Neural progenitor cell (in vitro differentiated cells): ENCODE measurements at places on chromosomes 13 and 19.

GRCh38 chr19:49098795-49099194 lies 13.5 kb downstream of the SNRNP70 start:
- DNase-seq = no peak

DNA sequence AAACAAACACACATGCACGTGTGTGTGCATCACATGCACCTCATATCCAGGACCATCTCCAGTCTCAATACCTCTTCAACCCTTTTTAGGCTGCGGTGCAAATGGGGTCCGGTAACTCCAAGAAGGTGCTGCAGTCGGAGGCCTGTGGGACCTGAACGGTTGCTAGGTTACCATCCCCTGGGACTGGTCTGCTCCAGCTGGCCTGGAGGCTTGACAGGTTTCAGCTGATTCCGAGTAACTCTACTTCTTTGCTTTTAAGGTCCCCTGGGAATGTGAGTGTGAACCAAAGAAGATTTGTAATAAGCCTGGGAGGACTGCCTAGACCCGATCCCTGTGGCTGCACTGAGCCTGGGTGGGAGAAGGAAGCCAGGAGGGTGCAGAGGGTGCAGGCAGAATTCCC lies 117.5 kb downstream of the CCNA1 start:
- peak; percentile 58 for DNase-seq

DNA sequence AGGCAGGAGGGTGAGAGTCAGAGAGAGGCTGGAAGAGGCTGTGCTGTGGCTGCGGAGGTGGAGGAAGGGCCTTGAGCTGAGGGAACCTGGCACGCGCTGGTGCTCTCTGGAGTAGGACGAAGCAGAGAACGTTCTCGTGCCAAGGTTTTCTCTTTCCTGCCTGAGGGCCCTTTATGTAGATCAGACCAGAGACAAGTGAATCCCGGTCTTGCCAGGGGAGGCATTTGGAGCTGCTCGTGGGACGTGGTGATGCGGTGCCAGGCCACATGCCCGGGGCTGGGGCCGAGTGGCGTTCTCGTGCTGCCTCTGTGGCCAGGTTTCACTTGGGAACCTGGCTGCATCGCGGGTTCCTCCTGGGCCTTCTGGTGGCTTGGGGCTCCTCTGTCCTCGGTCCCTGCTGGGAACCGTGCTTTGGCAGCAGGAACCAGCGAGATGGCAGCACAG lies 54.2 kb downstream of the KDM4B start:
- no peak for DNase-seq

- no peak for DNase-seq
Measured at GRCh38 chr13:27280009-27280656, 9.5 kb downstream of the RASL11A start.

- DNase-seq = peak; percentile 29
Measured at GRCh38 chr13:112442483-112443090, 66.4 kb downstream of the SPACA7 start.

DNA sequence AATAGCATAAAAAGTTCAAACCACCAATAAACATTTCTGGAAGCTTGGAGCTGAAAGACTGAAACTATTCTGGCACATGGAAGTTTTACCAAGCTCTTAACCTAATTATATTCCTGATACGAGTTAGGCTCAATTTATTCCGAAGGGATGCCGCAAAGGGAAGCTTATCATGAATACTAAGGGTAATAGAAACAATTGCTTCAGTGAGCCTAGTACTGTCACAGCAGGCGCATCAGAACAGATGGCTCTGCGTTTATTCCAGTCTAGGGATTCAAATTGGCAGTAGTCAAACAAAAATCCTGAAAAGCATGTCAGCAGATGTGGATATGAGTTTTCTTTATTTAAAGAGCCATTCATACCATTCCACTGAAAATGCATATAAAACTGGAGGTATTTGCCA lies 779.5 kb downstream of the GPC5 start:
- no peak for DNase-seq

GRCh38 chr13:102606537-102607309 lies 9.9 kb downstream of the TPP2 start:
- no peak for DNase-seq

GRCh38 chr13:74131227-74131626 lies 3.0 kb downstream of the KLF12 start:
- no peak for DNase-seq

GRCh38 chr13:50421473-50422130 lies 406.4 kb downstream of the KCNRG start:
- no peak for DNase-seq

GRCh38 chr19:17495639-17496296 lies 15.7 kb upstream of the PGLS start:
- DNase-seq = no peak

DNA sequence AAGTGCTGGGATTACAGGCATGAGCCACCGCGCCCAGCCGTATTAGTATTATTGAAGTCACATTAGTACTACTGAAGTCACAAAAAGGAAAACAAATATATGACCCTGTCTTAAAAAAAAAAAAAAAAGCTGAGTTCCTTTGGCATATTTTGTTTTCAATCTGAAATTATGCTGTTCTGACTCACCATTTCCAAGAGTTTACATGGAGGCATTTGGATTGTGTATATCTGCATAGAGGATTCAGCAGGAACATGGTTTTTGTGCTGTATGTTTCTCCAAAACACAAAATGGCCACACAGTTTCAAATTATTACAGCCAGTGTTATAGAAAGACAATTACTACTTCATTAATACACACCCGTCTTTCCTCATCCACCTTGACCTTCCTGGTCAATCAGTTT lies 103.5 kb upstream of the TSC22D1 start:
- DNase-seq = no peak

DNA sequence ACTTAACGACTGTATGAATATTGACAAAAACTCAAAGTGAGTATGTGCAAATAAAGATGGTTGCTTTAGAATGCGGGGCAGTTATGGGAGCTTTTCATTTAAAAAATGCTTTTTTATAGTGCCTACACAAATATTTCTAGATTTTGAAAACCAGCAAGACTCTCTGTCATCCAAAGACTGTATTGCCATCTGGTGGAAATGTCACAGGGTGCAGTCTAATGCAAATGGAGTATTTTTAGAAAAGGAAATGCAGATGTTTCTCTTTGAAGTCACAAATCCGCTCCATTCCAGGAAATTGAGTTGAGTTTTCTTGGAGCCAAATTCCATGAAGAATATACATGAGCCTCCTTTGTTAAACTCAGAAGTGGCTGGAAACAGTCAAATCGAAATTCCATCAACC lies 2.3 kb upstream of the C1QTNF9B start:
- DNase-seq = peak; percentile 34

DNA sequence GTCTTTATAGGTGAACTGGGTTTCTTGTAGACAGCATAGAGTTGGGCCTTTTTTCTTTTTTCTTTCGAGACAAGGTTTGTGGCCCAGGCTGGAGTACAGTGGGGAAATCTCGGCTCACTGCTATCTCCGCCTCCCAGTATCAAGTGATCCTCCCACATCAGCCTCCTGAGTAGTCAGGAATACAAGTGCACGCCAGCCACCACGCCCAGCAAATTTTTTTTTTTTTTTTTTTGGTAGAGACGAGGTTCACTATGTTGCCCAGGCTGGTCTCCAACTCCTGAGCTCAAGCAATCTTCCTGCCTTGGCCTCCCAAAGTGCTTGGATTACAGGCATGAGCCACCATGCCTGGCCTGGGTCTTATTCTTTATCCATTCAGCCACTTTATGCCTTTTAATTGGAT lies 5.1 kb upstream of the CALM3 start:
- DNase-seq = no peak
